ENCODE measurements at places on chromosomes 7 and 10.

DNA sequence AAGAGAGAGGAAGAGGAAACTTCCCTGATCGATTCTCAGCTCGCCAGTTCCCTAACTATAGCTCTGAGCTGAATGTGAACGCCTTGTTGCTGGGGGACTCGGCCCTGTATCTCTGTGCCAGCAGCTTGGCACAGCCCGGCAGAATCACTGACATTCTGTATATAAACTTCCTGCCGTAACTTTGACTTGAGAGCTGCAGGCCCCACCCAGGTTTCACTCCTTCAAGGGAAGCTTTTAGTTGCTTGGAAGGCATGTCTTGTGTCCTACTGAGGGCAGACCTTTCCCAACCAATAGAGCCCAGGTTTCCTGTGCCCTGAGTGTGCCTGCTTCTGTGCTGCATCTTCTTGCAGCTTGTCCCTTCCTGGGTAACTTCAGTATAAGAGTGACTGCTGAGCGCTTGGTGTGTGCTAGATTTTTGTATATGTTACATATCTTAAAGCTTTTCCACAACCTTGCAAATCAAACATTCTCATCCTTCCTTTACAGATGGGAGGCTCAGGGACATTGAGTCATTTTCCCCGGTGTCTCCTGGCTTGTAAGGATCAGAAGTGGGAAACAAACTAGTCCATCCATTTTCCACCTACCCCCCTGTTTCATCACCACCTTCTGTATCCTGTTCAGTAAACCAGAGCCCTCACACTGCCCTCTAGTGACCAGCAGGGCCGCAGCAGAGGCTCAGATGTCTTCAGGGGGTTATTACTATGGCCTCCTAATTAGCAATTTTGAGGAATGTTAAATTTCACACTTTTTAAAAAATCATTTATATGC is 225.2 kb upstream of the PRSS58 start:
- DNase-seq = peak; percentile 50

DNA sequence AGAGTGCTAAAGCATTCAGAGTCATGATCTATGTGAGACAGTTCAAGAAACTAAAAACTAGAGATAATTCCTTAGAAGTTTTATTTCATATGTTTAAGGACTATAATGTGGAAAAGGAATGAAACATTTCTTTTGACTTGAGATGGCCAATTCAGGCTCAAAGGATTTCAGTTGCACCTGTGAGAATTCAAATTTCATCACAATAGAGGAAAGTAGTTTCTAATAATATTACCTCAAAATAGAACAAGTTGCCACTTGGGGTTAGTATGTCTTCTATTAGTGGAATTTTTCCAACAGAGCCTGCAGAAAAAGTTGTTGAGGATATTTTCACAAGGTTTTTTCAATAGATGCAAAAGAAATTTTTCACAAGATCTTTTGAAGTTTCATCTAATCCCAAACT is 37.4 kb downstream of the TMEM26 start:
- no peak for DNase-seq

GRCh38 chr7:90816511-90817142 is 220.5 kb downstream of the CDK14 start:
- no peak for DNase-seq

- no peak for DNase-seq
These were observed 69.7 kb upstream of the CAMK2B start for GRCh38 chr7:44395067-44395466.

- no peak for DNase-seq
These were observed 40.5 kb upstream of the RHEB start for GRCh38 chr7:151560243-151560642.

DNA sequence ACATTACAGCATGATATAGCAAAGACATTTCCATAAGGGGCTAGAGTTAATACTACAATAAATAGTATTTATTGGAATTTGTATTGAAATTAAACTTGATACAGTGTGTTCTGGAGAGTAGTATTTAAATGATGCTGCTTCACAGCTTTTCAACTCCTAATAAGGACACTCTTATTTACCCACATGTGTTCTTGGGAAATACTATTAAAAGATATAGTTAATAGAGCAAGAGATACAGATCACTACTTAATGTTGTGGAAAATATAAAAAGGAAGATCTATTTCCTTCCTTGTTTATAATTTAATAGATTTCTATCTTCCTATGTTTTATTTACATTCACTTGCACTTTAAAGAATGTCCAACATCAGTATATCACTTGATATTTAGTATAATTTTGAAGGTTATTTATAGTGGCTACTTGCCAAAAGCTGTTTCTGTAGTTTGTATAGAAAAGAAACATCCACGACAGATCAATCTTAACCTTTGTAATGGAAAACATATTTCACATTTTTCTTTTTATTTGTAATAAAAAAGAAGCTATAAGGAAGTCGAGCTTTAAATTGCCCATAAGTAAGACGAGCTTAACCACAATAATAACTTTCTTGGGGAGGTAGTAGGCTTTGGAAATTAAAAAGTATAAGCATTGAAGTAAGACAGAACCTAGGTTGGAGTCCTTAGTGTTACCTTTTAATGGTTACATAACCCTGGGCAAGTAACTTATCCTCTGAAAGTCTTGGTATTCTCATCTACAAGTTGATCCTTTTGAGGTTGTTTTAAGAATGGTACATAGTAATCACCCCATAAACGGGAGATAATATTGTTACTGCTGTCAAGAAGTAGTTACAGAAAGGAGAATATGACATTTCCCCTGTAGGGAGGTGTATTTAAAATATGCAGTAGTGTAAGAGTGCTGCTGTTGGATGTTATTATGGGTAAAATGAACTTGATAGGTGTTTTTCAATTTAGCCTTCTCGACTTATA is 32.8 kb downstream of the CPED1 start:
- DNase-seq = no peak

GRCh38 chr7:50449501-50449880 is 659 bp downstream of the FIGNL1 start:
- no peak for DNase-seq

DNA sequence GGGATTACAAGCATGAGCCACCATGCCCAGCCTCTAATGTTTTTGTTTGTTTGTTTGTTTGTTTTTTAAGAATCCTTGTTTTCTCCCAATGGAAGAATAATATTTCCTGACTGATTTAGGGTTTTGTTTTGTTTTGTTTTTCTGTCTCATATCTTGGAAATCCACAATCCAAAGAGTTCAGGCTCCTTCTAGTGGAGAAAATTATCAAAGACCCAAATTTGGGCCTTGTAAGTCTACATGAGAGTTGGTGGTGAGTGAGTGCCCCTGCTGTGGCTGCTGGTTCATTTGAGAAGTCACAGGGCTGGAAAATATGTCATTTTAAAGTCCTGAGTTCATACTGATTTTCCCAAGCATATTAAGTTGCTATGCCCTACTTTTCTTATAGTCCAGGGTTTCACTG is 33.5 kb upstream of the KLHL7 start:
- DNase-seq = no peak

DNA sequence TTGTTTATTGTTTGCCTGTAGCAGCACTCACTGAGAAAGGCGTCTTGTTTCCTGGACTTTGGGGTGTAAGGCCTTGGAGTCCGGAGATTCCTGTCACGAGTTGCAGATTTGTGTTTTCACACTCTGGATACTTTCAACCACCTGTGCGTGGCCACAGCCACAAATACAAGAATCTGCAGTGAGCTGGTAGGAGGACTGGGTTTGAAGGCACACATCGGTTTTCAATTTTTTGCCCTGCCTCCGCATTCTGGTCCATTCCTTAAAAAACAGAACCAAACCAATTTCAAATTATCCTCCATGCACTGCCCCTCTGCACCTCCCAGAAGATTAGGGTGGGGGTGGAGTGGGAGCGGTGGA is 619 bp downstream of the EXOC4 start:
- DNase-seq = no peak

GRCh38 chr10:117652228-117653169 is 110.0 kb downstream of the EMX2 start:
- DNase-seq = no peak

DNA sequence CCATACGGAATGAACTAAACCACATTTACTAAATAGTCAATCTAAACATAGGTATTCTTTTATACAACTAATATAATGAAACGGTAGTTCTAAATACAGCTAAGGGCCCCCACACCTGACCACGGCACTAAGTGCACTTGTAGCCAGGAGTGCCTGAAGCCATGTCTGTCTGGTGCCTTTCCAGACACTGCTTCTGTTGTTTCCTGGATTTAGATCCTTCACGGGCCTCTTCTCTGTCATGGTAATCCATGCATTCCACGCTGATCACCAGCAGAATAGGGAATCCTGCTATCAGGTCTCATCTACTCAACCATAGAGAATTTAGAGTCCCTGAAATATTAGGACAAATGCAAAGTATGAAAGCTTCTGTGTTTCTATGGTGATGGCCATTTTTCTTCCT is 37.8 kb downstream of the OSBPL3 start:
- no peak for DNase-seq

- DNase-seq = no peak
These were observed 229.6 kb downstream of the RAB11FIP2 start for GRCh38 chr10:117817116-117817515.

DNA sequence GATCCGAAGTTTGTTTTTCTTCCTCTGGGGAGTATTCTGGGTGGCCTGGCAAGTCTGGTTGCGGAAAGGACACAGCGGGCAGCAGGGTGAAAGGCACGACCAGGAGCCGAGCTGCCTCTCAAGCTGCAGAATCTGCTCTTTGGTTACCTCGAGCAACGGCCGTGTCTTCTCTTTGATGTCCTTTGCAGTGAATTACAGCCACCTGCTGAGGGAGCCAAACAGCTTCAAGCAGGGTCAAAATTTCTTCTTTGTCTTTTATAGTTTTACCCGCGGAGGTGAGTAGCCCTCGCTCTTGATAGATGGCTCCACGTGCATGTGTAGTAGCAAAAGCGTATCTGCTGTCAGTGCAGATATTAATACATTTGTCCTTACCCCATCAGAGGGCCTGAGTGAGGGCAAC is 177.3 kb upstream of the MBL2 start:
- DNase-seq = no peak

- DNase-seq = no peak
These were observed 160.5 kb upstream of the GHITM start for GRCh38 chr10:83978681-83979383.

- no peak for DNase-seq
These were observed 17.4 kb upstream of the GDF10 start for GRCh38 chr10:47282657-47283018.

GRCh38 chr10:131173484-131174210 is 137.9 kb downstream of the TCERG1L start:
- DNase-seq = no peak

- no peak for DNase-seq
These were observed 146.2 kb upstream of the NFE2L3 start for GRCh38 chr7:26005683-26006410.

GRCh38 chr7:100475549-100475948 is 3.5 kb downstream of the TSC22D4 start:
- no peak for DNase-seq

DNA sequence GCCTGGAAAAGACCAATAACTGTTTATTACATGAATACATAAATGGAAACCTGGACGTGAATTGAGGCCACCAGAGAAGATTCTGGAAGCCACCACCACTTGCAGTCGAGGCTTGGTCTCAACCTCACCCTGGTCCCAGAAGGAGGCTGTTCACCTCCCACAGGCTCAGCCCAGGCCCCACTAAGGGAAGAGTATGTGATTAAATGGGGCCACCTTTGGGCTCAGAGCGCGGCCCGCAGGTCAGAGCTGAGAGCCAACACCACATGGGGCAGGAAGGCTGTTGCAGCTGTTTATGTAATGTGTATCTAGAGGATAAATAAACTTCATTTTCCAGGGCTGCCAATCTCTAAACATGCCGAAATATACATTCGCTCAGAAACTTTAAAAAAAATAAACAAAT is 17.6 kb upstream of the FGFR2 start:
- DNase-seq = no peak

DNA sequence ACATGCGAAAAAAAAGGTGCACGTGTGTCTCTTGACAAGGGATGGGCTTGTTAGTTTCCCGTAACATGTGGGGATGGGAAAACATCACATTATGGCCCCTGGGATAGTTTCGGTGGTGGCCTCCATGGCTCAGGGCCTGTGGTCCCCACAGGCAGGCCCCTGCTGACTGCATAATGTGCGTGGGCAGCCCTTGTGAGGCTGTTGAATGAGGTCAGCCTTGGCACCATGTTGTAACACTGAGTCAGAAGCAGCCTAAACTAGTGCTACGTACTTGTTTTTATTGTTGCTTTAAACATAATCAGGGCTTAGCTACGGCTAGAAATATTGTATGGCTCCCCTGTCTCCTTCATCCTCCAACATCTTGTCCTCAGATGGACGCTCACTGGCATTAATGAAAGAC is 80.6 kb downstream of the BEND7 start:
- no peak for DNase-seq

- DNase-seq = no peak
These were observed 103.9 kb upstream of the TNS3 start for GRCh38 chr7:47685712-47686376.

DNA sequence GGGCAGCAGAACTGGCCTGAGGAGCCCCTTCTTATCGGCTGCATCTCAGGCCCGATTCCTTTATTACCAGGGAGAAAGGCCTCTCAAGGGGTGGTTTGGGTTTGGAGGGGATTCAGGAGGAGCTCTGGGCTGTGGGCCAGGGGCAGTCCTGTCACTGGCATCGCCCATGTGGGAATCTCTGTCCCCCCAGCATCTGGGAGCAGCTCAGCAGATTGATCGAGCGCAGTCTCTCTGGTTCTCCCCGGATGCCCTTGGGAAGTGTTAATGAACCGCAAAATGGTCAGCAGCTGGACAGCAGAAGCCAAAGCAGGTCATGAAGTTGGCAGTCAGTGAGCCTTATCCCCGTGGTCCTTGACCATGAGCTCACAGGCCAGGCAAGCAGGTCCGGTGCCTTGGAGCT is 104.4 kb upstream of the ANLN start:
- no peak for DNase-seq

- DNase-seq = peak; percentile 25
These were observed 78.4 kb downstream of the XRCC2 start for GRCh38 chr7:152597507-152597906.

DNA sequence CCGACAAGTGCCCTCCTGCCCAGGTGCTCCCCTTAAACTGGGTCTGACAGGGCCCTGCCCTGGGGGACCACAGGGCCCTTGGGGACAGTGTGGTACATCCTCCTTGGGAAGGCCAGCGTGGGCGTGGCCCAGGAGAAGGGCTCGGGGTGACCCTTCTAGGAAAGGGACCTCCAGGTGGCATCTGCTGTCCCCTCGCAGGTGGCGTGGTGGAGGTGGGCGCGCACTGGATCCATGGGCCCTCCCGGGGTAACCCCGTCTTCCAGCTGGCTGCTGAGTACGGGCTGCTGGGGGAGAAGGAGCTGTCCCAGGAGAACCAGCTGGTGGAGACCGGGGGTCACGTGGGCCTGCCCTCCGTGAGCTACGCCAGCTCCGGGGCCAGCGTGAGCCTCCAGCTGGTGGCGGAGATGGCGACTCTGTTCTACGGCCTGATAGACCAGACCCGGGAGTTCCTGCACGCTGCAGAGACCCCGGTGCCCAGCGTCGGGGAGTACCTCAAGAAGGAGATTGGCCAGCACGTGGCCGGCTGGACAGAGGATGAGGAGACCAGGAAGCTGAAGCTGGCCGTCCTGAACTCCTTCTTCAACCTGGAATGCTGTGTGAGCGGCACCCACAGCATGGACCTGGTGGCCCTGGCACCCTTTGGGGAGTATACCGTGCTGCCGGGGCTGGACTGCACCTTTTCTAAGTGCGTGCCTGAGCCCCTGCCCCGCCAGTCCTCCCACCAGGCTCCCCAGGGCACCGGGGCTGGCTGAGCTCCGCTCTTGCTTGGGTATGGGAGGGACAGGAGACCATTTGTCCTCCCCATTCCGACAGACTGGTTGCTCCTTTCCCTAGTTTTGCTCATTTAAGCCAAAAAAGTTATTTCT is 972 bp downstream of the PAOX start:
- DNase-seq = no peak
